ENCODE measurements at places on chromosomes 5 and 9.

DNA sequence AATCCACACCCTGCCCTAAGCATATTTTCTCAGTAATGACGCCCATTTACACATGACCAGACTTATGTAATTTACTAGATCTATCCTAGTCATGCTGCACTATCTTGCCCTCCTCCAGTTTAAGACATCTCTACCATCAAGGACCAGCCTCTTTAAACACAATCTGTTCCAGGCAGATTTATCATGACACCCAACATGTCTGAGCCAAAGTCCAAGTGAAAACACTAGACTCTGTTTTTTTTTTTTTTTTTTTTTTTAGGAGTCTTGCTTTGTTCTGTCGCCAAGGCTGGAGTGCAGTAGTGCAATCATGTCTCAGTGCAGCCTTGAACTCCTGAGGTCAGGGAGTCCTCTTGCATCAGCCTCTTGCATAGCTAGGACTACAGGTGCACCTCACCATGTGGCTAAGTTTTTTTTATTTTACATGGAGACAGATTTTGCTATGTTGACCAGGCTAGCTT lies 354.6 kb downstream of the ARRDC3 start:
- DNase-seq = no peak

- no peak for DNase-seq
These were observed 24.9 kb downstream of the SYK start for GRCh38 chr9:90826326-90827020.

DNA sequence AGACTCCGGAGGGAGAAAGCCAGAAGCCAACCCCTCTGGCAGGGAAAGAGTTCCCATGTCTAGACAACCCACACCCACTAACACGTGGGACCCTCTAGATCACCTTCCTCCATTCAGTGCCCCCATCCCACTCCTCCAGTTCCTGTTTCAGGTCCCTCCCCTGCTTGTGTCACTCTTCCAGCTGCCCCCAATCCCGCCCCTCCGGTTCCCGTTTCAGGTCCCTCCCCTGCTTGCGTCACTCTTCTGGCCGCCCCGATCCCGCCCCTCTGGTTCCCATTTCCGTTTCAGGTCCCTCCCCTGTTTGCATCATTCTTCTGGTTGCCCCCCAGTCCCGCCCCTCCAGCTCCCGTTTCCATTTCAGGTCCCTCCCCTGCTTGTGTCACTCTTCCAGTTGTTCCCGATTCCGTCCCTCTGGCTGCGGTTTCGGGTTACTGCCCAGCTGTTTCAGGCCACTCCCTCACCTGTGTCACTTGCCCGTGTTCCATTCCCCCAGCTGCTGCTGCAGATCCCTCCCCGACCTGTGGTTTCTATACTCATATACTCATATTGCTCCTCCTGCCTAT lies 64.8 kb upstream of the RANBP6 start:
- peak; percentile 53 for DNase-seq

- no peak for DNase-seq
These were observed 74.7 kb downstream of the FCHO2 start for GRCh38 chr5:73030531-73030930.

GRCh38 chr5:71744009-71744790 lies 25.1 kb downstream of the CARTPT start:
- no peak for DNase-seq

GRCh38 chr9:21709464-21710058 lies 92.9 kb upstream of the MTAP start:
- DNase-seq = peak; percentile 33

GRCh38 chr9:94056442-94056974 lies 27.8 kb upstream of the PTPDC1 start:
- DNase-seq = no peak

DNA sequence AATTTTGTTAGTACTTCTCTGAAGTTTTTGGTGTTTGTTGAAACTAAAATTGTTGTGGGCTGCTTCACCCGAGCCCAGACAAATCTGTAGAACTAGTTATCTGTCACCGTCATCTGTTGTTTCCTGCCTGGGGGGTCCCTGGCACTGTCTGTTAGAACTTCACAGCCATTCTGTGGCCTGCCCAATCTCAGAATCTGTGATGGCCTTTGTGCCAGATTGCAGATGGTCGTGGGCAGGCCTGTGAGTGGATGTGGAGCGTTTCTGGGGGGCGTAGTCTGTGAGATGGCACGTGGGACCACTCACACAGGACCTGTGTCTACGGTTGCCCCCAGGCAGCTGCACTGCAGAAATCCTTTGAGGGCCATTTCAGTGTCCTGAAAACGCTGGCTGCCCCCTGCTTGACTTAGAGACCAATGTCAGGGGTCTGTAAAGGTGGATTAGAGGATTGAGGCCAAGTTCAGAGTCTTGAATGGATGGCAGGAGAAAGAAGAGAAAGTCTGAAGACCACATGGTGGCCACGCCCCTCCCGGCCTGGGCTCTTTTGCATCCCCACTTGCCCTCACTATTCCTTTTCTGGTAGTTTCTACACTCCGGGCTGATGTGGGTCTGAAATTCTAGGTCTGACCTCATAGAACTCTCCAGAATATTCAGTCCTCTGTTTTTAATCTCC lies 38.3 kb downstream of the TRIO start:
- DNase-seq = no peak

- no peak for DNase-seq
These were observed 29.8 kb downstream of the TCF7 start for GRCh38 chr5:134143944-134144941.

- no peak for DNase-seq
These were observed 665.1 kb downstream of the CDH18 start for GRCh38 chr5:19322716-19323485.

DNA sequence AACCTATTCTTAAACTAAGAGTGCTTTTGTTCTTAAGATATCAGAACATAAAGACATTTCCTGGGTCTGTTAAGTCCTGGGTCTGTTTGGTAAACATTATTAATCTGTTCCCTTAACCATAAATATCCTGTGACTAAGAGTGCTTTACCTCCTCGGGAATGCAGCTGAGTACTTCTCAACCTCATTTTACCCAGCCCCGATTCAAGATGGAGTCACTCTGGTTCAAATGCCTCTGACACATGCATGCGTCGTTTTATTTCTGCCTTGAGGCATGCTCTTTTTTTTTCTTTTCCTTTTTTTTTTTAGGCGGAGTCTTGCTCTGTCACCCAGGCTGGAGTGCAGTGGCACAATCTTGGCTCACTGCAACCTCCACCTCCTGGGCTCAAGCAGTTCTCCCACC lies 39.8 kb upstream of the FBXL17 start:
- DNase-seq = no peak

DNA sequence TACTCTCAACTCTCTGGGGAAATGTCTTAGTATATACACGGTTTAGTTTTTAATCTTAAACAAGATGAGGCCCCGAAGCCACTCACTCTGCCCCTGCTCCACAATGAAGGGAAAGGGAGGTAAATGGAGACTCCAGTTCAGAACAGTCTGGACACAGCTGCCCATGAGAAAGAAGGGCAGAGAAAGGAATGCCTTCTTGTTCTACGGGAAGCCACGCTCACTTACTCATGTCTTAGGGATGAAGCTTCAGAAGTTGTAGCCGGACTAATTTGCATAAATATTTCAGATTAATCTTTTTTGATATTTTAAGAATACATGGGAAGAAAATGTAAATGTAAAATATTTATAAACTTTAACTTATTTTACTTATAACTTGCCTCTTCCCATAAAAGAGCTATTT lies 94.0 kb downstream of the COL23A1 start:
- DNase-seq = no peak

GRCh38 chr5:173643964-173644363 lies 27.5 kb upstream of the BOD1 start:
- no peak for DNase-seq

DNA sequence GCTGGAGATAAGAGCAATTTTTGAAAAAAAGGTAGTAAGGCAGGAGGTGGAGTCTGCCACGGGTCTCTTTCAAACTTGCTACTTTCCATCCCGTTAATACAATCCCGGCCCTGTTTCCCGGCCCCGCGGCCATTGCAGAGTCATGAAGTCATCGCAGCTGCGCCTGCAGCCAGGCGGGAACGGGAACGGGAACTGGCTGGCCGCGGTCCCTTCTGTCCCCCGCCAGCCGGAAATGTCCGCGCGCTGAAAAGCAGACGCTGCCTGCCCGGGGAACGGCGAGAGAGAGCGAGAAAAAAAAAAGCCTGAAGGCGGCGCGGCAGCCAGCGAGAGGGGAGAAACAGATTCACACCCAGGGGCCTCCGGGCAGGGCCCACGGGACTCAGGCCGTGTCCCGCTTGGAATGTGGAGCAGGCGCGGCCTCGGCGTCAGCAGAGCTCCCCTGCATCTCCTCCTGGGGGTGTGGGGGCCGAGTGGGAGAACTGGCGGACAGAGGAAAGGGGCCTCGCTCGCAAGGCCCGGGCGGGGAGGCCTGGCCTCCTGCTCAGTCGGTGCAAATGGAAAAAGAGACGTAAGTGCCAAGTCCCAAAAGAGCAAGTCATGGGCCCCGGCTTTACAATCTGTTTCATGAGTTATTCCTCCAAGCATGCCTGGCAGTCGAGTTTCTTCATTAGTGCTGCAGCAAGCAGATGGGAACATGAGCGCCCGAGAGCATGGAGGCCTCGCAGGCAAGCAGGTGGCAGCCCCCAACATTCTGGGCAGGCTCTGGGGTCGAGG lies 201.2 kb upstream of the GAS1 start:
- DNase-seq = no peak

DNA sequence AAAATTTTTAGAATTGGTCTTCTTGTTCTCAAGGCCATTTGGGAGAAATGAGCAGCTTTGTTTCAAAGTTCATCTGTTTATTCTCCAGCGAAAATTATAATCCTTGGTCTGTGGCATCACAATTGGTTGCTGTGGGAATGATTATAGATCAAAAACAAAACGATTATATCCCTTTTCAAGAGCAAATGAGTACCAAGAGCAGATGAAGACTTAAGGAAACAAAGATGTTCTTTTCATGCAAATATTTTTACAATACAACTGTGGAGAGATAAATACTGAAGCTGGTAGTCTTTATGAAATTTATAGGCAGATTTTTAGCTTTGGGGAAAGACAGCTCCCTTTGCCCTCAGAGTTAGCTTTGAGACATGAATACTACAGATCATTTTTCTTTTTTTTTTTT lies 620.8 kb upstream of the DMAC1 start:
- no peak for DNase-seq

- no peak for DNase-seq
These were observed 9.3 kb downstream of the ZNF622 start for GRCh38 chr5:16456103-16456832.

- no peak for DNase-seq
These were observed 344.3 kb upstream of the CLINT1 start for GRCh38 chr5:158203261-158203660.

GRCh38 chr5:127899214-127899610 lies 184.4 kb upstream of the SLC12A2 start:
- no peak for DNase-seq

All from stimulated activated CD4-positive, alpha-beta T cell treated with anti-CD3 and anti-CD28 coated beads, Interleukin-1b, Interleukin-23, amount 100 ng/mL, for 4 hours (primary cell).